Activated CD4-positive, alpha-beta T cell treated with anti-CD3 and anti-CD28 coated beads, Interleukin-2, amount 50 U/mL, for 1 hour (primary cell): ENCODE measurements at places on chromosomes 3 and 15.

DNA sequence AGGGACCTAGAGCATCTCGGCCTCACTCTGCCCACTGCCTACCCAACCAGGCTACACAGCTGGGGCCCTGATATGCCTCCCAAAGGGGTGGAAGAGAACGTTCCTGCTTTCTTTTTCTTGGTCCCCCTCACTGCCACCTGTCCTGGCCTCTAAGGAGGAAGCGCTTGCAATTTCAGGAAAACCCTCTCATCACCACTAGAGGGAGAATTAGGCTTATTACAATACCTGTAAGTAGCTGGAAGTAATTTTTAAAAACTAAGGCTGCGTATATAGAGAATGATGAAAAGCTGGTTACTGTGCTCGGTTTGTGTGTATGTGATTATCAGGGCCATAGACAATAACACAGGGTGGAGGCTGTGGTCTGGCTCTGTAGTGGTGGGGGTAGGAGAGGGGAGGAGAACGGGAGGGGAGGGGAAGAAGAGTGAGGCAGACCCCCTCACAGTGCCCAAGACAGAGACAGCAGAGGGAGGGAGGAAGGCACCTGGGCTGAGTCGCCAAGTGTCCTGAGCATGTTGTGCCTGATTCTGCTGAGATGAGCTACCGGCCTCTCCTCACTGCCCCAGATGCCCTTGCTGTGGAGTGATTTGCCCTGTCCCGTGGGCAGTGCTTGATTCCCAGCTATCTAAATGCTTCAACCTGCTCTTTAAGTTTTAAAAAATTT is 3.3 kb downstream of the GABRG3 start:
- DNase-seq = no peak

- no peak for DNase-seq
These were observed 1273.6 kb upstream of the GBE1 start for GRCh38 chr3:83034806-83035703.

DNA sequence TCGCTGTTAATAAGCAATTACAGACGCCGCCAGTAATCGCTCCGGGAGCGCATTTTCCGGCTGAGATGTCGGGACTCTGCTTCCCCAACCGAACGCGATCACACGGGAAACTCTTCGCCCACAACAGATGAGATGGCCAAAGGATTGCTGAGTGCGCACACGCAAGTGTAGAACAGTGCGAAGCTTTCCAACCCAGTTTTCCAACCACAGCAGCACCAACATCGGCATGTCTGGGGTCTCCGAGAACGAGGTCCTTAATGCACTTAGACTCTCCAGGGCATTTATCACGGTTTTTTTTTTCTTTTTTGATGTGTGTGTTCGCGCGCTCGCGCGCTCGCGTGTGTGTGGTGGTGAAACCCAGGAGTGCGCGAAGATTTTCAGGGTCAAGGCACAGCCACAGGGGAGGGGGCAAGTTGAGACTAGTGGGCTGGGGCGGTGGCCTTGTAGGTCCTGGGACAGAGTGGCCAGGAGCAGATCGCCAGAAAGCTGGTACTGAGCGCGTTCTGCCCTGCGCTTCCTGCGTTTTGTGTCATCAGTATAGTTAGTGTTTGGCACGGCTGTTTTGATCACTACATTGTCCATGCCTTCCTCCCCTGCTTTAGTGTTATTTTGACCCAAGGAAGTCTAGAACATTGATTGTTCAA is 1.8 kb upstream of the EOMES start:
- no peak for DNase-seq

DNA sequence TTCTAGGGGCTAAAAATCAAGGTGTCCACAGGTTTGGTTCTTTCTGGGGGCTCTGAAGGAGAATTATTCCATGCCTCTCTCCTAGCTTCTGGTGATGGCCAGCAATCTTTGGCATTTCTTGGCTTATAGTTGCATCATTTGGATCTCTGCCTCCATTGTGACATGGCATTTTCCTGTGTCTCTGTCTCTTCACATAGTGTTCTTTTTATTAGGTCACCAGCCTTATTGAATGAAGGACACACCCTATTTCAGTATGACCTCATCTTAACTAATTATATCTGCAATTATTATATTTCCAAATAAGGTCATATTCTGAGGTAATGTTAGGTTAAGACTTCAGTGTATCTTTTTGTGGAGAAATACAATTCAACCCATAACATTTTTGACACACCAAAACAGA is 3.2 kb upstream of the GBE1 start:
- DNase-seq = no peak

- DNase-seq = no peak
These were observed 8.3 kb downstream of the STARD5 start for GRCh38 chr15:81315452-81316175.

GRCh38 chr15:35252351-35252865 is 167.3 kb upstream of the NANOGP8 start:
- no peak for DNase-seq
